ENCODE measurements at places on chromosomes 11 and 22.

- DNase-seq, result no peak
Observed at GRCh38 chr11:115922876-115923275, 418.7 kb upstream of the CADM1 start.

DNA sequence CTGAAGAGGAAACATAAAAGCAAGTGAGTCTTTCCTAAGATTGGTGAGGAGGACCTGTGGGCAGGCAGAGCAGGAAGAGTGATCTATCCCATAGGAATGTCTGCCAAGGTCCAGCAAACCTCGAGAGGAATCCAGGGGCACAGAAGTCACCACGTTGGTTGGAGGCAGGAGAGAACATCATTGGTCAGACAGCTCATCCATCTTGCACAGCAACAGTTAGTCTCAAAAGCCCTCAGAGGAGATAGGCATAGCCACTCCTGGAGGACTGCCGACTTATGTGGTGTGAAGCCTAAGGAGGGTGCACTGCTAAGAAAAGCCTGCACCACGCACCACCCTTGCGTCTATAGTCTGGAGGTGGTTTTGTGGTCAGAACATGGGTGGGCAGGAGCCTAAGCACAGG, 109.1 kb downstream of the RASSF10 start:
- DNase-seq, result peak; percentile 93

- no peak for DNase-seq
Observed at GRCh38 chr11:72570893-72571661, 103.1 kb downstream of the PDE2A start.

GRCh38 chr11:122751292-122752070, 86.8 kb upstream of the CRTAM start:
- no peak for DNase-seq

GRCh38 chr11:120403966-120404365, 67.8 kb downstream of the ARHGEF12 start:
- no peak for DNase-seq

DNA sequence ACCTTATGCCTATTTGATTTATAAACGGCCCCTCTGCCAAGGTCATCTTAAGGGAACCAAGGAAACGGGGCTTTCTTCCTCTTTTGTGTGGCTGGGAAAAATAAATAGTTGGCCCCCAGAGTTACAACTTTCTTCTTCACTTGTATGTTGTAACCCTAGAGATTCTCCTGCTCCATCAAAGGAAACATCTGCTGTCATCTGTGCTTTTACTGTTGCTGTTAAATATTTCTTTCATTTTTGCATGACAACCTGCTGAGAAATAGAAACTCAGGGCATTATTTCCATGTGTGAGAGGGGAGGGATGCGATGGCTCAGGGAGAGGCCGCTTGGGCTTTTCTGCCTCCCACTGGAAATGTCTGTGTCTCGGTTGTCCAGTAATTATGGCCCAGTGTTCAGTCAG, 21.8 kb upstream of the CDC42EP2 start:
- no peak for DNase-seq

- no peak for DNase-seq
Observed at GRCh38 chr11:9639099-9639498, 24.8 kb upstream of the SWAP70 start.

DNA sequence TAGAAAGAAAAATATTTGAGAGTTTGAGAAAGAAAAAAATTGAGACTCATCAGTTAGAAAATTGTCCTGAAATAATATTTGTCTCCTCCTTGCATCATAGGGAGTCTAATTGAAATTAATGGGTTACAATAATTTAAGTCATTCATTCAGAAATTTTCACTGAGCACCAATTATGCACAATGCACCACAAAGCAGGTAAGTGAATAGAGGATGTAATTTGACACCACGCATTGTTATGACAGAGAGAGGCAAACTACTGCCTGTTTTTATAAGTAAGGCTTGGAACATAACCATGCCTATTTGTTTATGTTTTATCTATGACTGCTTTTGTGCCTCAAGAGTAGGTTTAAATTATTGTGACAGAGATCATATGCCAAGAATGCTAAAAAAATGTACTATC, 537.9 kb upstream of the FAT3 start:
- no peak for DNase-seq

GRCh38 chr11:64585150-64585549, 5.9 kb upstream of the SLC22A12 start:
- DNase-seq, result no peak

DNA sequence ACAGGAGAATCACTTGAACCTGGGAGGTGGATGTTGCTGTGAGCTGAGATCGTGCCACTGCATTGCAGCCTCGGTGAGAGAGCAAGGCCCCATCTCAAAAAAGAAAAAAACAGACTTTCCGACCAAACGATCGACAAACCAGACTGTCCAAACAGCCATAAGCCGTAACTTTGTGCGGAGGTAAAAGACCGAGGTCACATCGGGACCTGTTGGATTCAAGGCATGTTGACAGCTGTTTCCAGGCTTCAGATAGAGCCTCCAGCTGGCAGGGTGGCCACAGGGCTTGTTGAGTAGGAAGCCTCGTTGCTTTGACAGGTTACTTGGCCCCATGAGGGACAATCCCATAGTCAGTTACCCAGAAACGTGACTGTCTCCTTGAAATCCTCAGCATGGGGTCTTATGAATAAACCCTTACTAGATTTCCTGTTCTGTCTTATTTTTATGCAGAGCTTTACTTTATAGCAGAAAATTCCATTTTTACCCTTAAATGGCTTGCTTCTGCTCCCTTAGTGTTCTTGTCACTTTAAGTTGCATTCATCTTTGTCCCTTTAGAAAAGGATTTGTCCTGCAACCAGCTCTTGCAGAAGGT, 22.3 kb downstream of the PPARA start:
- no peak for DNase-seq
